Activated CD8-positive, alpha-beta memory T cell treated with anti-CD3 and anti-CD28 coated beads, Interleukin-2, amount 50 U/mL, for 4 hours (primary cell): ENCODE measurements at places on chromosomes 3 and 15.

- no peak for DNase-seq
These were observed 293.2 kb downstream of the MCTP2 start for GRCh38 chr15:94524565-94524964.

GRCh38 chr3:72012363-72012762, 227.4 kb upstream of the PROK2 start:
- DNase-seq: no peak

GRCh38 chr15:67066041-67066958, 898 bp downstream of the SMAD3 start:
- peak; percentile 45 for DNase-seq

GRCh38 chr3:12815719-12816118, 19.2 kb downstream of the CAND2 start:
- no peak for DNase-seq

DNA sequence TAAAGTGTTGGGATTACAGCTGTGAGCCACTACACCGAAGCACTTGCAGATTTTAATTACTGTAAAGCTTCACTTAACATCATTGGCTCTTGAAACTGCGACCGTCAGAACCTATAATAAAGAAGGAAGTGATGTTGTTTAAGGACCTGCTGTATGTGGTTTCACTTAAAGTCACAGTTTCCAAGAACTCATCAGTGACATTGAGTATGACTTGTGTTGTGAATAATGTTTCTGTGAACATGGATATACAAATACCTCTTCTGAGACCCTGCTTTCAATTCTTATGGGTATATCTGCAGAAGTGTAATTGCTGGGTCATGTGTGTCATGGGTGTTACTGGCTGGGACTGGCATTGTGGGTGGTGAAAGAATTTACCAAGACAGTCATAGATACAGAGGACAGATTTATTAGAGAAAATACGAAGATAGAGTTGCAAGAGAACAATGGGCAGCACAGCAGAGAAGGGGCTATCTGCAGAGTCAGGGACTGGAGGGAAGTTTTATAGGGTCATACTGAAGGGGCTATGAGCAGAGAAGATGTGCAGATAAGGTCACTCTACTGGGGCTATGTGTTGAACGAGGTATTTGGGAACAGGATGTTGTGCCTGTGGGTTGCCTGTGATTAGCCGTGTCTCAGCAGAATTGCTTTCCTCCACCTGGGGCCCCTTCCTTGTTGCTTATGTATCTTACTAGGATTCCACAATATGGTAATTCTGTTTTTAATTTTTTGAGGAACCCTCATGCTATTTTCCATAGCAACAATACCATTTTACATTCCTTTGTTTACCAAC, 4.5 kb downstream of the NDUFB5 start:
- DNase-seq: no peak

- DNase-seq: no peak
These were observed 50.0 kb downstream of the TNIK start for GRCh38 chr3:171410186-171410585.

GRCh38 chr3:13947912-13948311, 68.0 kb upstream of the WNT7A start:
- no peak for DNase-seq

- DNase-seq: no peak
These were observed 547.8 kb upstream of the TBL1XR1 start for GRCh38 chr3:177744873-177745606.

DNA sequence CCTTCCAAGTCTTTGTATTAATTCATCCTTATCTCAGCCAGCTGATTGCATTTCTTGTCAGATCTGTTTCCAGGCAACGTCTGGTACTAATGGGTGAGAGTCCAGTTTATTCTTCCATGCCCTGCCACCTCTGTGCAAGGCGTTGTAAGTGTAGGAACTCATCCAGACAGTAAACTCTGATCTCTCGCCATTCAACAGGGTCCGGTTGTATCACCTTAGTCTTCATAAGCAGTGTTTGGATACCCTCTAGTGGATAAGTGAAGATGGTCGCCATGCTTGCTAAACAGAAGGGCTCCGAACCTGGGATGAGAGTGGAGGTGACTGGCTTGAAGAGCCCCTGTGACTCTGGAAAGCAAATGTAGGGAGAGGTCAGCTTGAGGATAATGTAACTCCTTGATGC, 51.6 kb upstream of the CMTM7 start:
- DNase-seq: no peak

GRCh38 chr3:79012530-79012913, 755.3 kb downstream of the ROBO1 start:
- no peak for DNase-seq

- no peak for DNase-seq
These were observed 106.4 kb upstream of the RPL32 start for GRCh38 chr3:12947504-12948369.

- no peak for DNase-seq
These were observed 102.5 kb upstream of the FAM3D start for GRCh38 chr3:58769065-58769464.

DNA sequence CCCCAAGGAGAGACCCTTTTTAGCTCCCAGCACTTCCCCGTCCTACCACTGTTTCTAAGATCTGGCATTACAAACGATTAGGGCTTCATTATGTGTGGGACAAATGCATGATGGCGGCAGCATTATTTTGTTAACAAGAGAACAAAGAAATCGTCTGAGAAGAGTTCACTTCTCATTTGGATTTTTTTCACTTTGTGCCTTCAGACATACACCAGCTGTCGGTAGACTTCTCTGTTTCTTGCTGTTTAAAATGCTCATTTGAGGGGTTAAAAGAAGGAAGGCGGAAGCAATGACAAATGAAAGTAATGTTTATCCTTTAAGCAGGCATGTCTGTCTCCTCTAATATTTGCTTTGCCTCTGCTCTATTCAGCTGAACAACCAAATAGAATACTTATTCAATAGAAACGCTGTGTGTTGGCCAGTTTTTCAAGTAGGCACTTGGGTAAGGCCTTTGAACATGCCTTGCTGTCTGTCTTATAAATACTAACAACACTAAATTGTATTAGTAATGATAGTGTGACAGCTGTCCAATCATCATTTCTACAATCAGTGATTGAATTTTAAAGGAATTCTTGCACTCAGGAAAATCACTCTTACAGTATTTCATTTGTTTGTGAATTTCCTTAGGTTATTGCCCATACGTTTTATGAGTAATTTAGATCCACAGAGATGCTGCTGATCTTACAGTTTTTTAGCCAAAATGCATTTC, 382.4 kb downstream of the IL5RA start:
- DNase-seq: no peak

DNA sequence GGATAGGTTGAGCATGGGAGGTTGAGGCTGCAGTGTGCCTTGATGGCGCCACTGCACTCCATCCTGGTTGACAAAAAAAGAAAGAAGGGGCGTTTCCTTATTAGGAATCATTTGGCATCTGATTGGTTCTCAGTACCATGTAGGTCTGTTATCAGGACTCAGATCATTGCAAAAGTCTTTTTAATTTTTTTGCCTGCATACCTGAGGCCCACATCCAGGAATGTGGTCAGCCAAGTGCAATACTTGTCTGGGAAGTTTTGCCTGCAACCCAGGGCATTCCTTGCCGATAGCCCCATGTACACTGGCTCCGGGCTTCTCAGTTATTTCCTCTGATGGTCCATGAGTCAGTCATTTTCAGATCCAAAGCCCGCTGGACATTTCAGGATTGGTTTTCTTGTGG, 50.1 kb upstream of the CRTC3 start:
- no peak for DNase-seq

DNA sequence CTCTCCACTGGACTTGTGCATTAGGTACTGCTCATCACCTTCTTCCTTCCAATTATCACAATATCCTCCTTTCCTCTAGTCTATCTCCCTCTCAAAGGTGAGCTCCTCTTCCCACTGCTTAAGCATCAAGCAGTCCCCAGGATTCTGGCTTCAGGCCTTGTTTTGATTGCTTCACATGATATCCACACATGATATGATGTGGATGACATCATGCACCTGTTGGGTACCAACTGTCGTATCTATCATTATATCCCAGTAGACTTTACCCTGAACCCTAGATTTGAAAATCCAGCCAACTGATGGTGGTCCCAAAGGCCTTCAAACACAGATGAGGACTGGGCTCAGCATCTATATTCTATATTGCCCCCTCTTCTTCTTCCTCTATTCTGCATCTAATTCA, 104.9 kb downstream of the MFSD1 start:
- DNase-seq: no peak

DNA sequence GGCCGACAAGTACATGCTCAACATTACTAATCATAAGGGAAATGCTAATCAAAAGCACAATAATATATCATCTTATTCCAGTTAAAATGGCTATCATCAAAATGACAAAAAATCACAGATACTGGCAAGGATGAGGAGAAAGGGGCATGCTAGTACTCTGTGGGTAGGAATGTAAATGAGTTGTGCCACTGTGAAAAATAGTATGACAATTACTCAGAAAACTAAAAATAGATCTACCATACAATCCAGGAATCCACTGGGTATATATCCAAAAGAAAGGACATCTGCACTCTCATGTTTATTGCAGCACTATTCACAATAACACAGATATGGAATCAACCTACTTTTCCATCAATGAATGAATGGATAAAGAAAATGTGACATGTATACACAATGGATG, 1256.5 kb downstream of the SI start:
- no peak for DNase-seq

DNA sequence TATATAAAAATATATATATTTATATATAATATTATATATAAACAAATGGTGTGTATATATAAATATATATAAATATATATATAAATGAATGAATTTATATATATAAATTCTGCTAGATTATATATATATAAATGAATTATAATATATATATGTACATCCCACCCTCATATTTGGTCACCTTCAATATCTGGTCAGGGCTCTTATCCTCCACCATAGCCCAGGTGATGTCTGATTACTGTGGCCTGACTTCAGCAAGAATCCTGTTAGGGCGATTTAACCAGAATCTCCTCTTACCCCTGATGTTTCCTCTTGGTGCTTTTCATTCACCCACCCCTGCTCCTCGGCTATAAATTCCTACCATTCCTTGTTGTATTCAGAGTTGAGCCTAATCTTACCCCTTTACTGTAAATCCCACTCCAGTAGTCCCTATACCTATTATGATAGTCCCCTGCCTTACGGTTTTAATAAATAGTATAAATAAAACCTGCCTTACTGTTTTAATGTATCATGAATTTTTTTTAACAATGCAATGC, 439.6 kb downstream of the PLOD2 start:
- DNase-seq: no peak

GRCh38 chr15:58438956-58439355, 7.2 kb downstream of the LIPC start:
- no peak for DNase-seq

DNA sequence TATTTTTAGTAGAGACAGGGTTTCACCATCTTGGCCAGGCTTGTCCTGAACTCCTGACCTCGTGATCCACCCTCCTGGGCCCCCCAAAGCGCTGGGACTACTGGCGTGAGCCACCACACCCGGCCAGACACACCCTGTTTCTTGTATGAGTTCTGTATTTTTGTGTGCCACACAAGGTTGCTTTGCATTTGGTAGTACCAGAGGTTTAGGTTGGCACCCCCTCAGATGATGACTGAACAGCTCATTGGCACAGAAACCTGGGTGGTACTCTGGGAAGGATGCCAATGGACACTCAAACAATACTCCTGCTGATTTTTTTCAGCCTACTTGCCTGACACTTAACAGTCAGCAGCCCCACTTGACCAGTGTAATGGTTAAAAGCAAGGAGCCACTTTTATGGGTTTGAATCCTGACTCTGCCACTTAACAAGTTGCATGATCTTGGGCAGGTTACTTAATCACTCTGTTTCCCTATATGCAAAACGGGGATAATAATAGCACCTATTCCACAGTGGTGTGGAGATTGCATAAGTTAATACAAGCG, 39.2 kb upstream of the BCL2A1 start:
- no peak for DNase-seq

GRCh38 chr3:45816544-45816943, 20.2 kb upstream of the SLC6A20 start:
- no peak for DNase-seq

GRCh38 chr3:55407426-55407820, 79.7 kb downstream of the WNT5A start:
- DNase-seq: no peak

- DNase-seq: no peak
These were observed 27.9 kb upstream of the TGFBR2 start for GRCh38 chr3:30578479-30578878.

GRCh38 chr3:71695000-71695482, 30.2 kb downstream of the EIF4E3 start:
- no peak for DNase-seq

DNA sequence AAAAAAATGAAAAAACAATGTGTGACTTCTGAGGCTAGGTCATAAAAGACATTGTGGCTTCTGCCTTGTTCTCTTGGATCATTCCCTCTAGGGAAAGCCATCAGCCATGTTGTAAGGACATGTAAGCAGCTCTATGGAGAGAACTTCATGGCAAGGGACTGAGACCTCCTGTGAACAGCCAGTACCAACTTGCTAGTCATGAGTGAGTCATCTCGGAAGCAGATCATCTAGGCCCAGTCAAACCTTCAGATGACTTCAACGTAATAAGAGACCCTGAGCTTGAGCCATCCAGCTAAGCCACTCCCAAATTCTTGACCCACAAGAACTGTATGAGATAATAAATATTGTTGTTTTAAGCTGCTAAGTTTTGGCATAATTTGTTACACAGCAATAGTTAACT, 4.9 kb downstream of the MON1A start:
- no peak for DNase-seq

- no peak for DNase-seq
These were observed 1083.9 kb downstream of the DIPK2A start for GRCh38 chr3:145055375-145056076.

DNA sequence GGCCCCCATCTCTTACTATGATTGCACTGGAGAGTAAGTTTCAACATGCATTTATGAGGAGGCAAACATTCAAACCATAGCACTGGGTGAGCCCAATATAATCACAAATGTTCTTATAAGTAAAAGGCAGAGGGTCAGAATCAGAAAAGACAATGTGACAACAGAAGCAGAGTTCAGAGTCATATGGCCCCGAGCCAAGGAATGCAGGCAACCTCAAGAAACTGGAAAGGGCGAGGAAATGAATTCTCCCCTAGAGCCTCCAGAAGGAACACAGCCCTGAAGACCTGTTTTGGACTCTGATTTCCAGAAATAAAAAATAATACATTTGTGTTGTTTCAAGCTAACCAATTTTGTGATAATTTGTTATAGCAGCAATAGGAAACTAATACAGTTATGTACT, 81.3 kb upstream of the ABI3BP start:
- no peak for DNase-seq

- DNase-seq: no peak
These were observed 49.2 kb upstream of the CTDSPL start for GRCh38 chr3:37812499-37812896.

- DNase-seq: no peak
These were observed 224.0 kb upstream of the ARHGEF26 start for GRCh38 chr3:153897025-153897723.

DNA sequence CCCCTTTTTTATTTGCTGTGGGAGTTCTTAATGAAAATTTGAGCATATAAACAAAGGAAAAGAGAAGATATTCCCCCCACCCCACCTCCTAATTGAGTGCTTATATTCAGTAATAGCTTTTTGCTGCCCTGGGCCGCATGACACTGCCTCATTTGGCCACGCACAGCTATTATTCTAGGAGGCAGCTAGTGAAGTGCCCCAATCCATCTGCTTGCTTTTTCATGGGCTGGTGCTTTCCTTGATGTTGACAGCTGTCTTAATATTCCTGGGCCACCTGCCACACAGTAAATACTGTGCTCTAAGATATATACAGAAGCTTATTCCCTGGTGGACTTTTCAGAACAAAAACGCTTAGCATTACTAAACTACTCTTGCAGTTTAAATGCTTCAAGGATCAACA, 3.8 kb upstream of the CRYBG3 start:
- DNase-seq: no peak
